NCI-H146 (cell line): ENCODE measurements at places on chromosomes 12 and 14.
A peak's percentile ranks its signal among the peaks of the same experiment; 100 is the strongest.

DNA sequence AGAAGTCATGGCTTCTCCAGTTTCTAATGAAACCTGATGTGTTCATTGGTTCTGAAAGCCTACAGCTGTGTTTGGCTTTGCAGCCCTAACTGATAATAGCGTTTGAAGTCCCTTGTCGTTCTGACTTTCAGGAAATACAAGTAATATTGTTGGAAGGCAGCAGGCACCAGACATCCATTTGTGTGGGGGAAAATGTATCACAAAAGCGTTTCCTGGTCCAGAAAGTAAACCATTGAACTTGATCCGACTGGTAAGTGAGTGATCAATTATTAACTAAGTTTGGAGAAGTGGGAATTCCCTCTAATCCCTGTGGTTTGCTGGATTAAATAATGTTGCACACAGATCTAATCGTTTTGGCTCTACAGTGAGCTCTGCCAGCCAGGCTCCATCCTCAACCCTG is 77.3 kb upstream of the LTA4H start:
- peak; percentile 16 for DNase-seq

GRCh38 chr14:76986231-76986565 is 42.3 kb downstream of the IRF2BPL start:
- no peak for DNase-seq

DNA sequence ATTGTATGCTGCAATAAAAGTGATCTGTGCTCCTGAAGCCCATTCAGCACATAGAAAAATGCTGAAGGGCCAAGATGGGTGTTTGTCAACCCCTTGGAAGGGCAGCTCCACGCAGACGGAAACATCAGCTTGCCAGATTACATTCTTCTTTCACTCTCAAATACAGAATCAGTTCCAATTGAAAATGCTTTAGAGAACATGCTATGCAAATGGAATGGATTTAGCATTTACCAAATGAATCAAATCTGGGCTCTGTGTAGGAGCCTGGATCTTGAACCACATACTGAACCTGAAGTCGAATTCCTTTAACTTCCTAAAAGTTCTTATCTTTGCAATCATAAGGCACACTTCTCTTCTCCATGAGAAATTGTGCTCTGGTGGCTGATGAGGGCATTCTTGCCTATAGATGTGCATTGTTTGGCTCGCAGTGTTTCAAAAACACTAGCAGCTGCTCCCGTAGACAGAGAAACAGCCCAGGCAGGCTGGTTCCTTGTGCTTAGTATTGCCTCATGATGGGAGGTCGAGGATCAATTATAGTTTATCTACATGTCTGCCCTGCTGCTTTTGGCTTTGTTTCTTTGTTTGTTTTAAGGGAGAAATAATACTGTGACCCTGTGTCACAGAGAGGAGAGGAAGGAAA is 489.8 kb upstream of the FLRT2 start:
- DNase-seq = peak; percentile 70

DNA sequence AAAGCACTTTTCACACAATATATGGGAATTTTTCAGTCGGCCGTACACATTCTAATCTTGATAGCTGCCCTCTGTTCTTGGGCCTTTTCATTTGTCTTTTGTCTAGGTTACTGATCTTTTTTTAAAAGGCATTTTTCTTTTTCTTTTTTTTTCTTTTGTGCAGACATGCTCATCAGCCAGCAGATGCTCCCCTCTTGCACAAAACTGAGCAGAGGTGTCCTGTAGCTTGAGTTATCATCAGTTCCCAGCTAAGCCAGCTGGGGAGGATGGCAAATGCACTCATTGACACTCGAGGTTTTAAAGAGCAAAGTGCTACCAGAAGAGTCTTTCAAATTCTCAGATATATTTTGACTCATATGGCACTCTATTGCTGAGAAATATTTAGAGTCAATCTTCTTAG is 913.9 kb upstream of the SEL1L start:
- peak; percentile 79 for DNase-seq

DNA sequence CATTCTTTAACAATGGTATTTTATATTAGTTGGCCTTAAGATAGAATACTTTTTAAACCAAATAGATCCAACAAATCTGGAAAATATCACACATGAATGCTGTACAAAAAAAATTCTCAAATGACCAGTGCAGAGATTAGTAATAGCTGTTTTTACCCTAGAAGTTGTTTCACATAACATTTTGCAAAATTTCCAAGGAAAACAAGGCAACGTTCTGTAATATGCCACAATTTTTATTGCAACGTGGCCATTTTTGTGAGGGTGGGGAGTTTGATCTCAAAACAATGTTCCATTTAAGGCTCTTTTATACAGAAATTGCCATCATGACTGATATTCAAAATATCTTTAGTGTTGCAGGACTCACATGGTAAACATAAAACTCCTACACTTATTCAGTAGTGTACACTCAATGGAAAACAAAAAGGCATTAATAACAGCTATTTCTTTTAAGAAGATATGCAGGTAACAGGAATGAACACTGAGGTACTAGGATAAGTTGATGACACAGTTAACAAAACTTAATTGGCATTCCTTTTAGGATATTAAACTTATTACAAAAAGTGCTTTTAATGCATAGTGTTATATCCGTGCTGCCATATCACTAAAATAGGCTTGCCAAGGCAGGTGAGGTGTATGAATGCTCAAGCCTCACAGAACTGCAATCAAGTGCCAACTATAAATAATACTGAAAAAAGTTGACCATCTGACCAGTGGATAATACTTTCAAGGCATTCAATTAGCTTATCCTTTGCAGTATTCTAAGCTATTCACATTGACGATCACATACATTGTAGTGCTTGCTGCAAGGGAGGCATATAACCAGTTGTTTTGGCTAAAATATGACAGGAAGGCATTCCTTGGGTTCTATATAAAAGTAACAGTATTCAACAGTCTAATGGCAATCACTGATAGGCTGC is 2.3 kb downstream of the CFL2 start:
- DNase-seq = no peak

DNA sequence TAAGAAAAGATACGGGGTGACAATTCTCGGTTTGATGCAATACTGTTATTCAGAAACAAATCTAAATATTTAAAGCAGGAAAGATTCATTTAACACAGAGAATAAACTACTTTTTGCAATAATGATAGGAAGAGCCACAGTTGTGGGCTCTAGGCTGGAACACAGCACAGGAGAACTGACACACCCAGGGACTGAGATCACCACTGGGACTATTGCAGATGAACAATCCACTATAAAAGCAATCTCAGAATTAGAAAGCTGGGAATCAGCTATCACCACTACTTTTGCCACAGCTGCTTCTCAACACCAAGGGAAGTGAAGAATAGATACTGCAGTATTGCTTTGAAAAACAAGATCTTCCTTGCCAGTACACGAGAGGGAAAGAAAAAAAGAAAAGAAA is 4.1 kb upstream of the PIK3C2G start:
- no peak for DNase-seq

GRCh38 chr12:6337958-6338433 is 3.9 kb downstream of the TNFRSF1A start:
- no peak for DNase-seq

DNA sequence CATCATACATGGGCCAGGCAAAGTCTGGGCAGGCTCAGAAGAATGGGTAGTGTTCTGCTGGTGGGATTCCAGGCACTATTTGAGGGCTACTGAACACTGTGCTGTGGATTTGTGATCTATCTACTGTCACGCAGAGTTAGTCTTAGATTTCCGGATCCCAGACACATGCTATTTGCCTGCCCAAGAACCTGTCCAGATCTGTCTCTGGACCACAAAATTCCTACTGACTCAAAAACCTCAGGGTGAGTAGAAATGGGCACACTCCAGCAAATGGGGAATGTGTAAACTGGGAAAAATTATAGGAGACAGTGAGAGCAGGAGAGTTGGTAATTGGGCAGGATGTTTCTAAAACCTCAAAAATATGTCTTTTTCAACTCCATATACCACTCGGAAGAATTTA is 129.9 kb downstream of the GALC start:
- no peak for DNase-seq

GRCh38 chr12:80116735-80117134 is 17.4 kb downstream of the OTOGL start:
- DNase-seq = no peak

DNA sequence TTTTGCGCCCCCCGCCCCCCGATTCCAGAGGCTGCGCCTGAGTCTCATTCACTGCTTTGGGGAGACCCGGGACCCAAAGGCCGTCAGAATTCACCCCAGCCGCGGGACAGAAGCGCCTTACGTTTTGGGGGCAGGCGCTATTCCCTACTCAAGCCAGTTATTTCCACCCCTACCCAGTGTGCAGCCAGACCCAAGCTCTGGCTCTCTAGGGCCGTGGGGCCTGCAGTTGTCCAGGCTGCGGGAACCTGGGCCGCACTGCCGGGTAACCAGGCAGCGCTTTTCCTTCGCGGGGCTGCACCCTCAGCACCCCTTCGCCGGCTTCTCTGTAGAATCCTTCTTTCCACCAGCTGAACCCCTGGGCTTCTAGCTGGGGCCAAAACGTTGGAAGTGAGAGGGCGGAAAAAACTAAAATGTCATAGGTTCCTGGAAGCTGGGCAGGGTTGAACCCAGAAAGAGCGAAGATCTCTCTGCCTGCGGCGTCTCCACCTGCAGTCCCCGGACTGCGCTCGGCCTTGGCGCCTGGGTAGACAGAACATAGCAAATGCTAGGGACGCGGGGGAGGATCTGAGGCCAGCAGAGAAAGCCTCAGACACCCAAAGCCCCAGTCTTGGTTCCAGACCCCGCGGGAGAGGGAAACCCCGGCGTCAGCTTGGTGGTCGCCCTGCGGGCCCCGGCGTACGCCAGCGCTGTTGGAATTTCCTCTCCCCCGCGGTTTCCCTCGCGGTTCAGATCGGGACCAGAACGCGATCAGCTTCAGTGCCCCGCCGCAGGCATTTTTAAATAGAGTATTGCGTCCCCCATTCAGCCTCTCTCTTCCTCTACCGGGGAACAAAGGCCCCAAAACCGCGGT is 18.3 kb downstream of the TBX3 start:
- no peak for DNase-seq

GRCh38 chr12:11497995-11498394 is 102.6 kb upstream of the PRB2 start:
- no peak for DNase-seq

- DNase-seq = peak; percentile 88
These were observed 55.2 kb upstream of the CERS5 start for GRCh38 chr12:50222275-50222783.

DNA sequence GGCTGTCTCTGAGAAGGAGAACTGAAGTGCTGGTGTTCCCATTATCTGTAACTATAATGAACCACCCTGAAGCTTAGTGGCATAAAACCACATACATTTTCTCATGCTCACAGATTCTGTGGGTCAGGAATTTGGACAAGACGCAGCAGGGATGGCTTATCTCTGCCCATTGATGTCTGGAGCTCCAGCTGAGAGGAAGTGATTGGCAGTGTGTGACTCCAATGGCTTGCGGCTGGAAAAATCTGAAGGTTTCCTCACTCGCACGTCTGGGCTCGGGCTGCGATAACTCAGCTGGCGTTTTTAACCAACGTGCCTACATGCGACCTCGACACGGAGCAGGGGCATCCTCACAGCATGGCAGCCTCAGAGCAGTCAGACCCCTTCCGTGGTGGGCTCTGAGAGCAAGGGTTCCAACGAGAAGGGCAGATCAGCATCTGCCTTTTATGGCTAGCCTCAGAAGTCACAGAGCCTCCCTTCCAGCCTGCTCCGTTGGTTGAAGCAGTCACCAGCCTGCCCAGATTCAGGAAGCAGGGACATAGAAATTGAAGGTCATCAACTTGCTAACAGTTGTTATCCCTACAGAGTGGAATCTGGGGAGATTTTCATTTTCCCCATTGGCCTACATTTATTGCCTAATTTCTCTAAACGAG is 143.3 kb upstream of the BCL2L14 start:
- DNase-seq = peak; percentile 89

GRCh38 chr14:101175731-101176534 is 272.4 kb upstream of the RTL1 start:
- peak; percentile 53 for DNase-seq

GRCh38 chr12:89245090-89245489 is 107.2 kb downstream of the DUSP6 start:
- DNase-seq = no peak

DNA sequence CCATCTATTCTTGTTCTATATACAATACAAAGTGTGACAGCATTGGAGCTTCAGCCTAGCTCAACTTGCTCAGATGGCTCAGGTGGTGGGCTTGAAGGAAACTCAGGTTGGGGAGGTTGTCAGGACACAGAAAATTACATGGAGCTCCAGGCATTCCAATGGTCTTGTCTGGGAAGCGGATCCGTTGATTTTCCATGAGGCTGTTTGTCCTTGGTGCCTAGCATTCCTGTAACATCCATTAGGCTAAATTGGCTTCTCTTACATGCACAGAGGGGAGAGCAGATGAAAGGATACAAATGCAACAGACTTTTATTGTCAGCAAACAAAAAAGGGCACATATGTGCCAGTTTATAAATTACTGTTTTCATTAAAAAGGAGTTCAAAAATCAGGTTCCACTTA is 75.5 kb upstream of the OTX2 start:
- DNase-seq = no peak

GRCh38 chr14:93811020-93811419 is 22.7 kb upstream of the PRIMA1 start:
- DNase-seq = no peak

DNA sequence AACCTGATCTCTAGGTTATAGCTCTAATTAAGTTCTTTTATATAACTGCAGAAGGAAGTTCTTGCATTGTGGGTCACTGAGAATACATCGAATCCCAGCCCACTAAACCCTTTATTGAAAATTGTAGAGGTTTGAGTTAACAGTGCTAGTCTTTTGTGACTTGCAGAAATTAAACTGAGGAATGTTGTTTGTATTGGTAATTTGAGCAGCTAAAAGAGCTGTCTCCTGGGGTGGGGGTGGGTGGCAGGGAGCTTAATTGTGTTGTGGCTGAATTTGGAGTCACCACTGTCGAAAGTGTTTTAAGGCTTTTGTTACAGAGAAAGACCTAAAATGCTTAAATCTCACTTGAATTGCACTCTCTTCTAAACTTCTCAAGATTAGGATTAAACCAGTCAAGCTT is 3.2 kb upstream of the COX8C start:
- peak; percentile 49 for DNase-seq

- DNase-seq = no peak
These were observed 1016.5 kb upstream of the FOXG1 start for GRCh38 chr14:27750114-27750513.

GRCh38 chr12:25364529-25365339 is 114.0 kb upstream of the KRAS start:
- DNase-seq = no peak

GRCh38 chr12:109716092-109716479 is 2.5 kb downstream of the FAM222A start:
- DNase-seq = no peak

- DNase-seq = no peak
These were observed 451.8 kb upstream of the TBX3 start for GRCh38 chr12:115135800-115136211.

- no peak for DNase-seq
These were observed 119.2 kb downstream of the TBC1D30 start for GRCh38 chr12:64943686-64944085.

DNA sequence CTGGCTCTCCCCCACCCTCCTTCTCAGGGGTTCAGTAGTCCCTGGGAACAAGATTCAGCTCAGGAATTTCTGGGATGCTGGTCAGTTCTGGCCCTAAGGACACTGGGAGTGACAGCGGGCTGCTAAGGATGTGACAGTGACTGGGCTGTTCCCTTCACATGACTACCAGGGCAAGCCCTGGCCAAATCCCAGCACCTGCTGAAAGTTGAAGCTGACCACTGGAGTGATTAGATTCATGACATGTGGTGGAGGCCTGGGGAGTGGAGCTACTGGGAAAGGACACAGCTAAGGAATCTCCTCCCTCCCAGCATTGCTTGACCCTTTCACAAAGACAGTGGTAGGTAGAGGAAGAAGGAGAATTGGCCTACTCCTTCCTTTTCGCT is 204.9 kb downstream of the DAD1 start:
- no peak for DNase-seq
